ENCODE measurements at places on chromosomes 2 and 18.

GRCh38 chr2:236054621-236055305 lies 113.4 kb downstream of the GBX2 start:
- no peak for DNase-seq

- peak; percentile 8 for DNase-seq
Measured at GRCh38 chr2:25042321-25043240, 705 bp downstream of the EFR3B start.

DNA sequence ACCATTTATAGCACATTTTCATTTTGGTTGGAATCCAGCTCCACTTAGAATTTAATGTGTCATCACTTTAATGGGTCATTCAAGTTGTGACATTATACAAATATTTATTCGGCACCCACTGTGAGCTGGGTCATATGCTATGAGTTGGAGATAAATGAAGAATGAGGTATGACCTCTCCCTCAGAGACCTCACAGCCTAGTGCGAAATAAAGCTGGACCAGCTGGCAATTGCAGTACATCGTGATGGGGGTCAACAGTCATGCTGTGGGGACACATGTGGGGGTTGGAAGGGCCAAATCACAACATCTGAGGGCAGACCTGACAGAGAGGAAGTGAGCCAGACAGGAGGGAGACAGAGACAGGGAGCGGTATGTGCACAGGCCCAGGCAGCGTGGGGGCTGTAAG lies 175.4 kb downstream of the MAIP1 start:
- DNase-seq: no peak

GRCh38 chr2:99865818-99866676 lies 276.3 kb downstream of the AFF3 start:
- DNase-seq: no peak

GRCh38 chr18:37783771-37784170 lies 218.2 kb upstream of the CELF4 start:
- no peak for DNase-seq

GRCh38 chr2:239008004-239008403 lies 160.1 kb downstream of the TWIST2 start:
- DNase-seq: no peak

DNA sequence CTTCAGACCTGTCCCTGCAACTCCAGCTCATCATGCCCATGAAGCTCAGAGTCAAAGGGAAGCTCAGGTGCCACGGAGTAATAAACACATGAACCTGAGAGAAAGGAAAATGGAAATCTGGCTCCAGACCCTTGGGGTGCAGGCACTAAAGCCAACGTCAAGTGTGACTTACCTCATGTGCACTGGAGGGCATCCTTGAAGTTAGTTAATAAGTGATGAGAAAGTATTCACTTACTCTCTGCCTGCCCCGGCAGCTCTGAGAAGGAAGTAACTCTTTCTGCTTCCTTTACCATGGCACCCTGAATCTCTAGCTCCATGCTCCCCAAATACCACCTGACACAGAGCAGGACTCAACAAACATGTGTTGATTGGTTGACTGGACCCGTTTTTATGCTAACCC lies 21.4 kb upstream of the AGAP1 start:
- no peak for DNase-seq

All from CD4-positive, alpha-beta T cell treated with Interleukin-6 for 4 hours (primary cell).